ENCODE measurements at places on chromosomes 1 and 21. TPM values are rescaled to one million over a fixed set of nuclear protein-coding genes. Genes with fewer than 3 reads are reported as not detected.

TSTD1 gene
- 24.2 TPM for total RNA-seq

IL23R gene
- total RNA-seq, result not detected

FCRL2 gene
- total RNA-seq, result not detected

S100A10 gene
- 245 TPM for total RNA-seq

TRIM63 gene
- not detected for total RNA-seq

MROH9 gene
- not detected for total RNA-seq

PADI1 gene
- total RNA-seq, result not detected

TRNP1 gene
- total RNA-seq, result 13.9 TPM

LCE1B gene
- total RNA-seq, result not detected

SPAG17 gene
- total RNA-seq, result not detected

DCAF8 gene
- total RNA-seq, result 146 TPM

TFB2M gene
- 6.5 TPM for total RNA-seq

FAM151A gene
- total RNA-seq, result not detected

SELP gene
- total RNA-seq, result not detected

PPCS gene
- total RNA-seq, result 25.4 TPM

CFAP74 gene
- total RNA-seq, result not detected

BMP8B gene
- total RNA-seq, result 0.12 TPM

TTF2 gene
- 19.3 TPM for total RNA-seq

PIGV gene
- total RNA-seq, result 6.7 TPM

ADGRB2 gene
- total RNA-seq, result 15.8 TPM

FAM177B gene
- total RNA-seq, result not detected

CEP104 gene
- 102 TPM for total RNA-seq

ATP5IF1 gene
- total RNA-seq, result 110 TPM

EMC1 gene
- total RNA-seq, result 98.9 TPM

CCDC27 gene
- total RNA-seq, result not detected

EPRS1 gene
- 135 TPM for total RNA-seq
